ENCODE measurements at places on chromosomes 6 and 20. TPM values are rescaled to one million over a fixed set of nuclear protein-coding genes. Genes with fewer than 3 reads are reported as not detected.
A peak's percentile ranks its signal among the peaks of the same experiment; 100 is the strongest.

The MLN gene
- total RNA-seq: not detected

The HTR1E gene
- not detected for total RNA-seq

The HSPA1L gene
- total RNA-seq: 1.7 TPM

The TM9SF4 gene
- 52.0 TPM for total RNA-seq

The NKAIN4 gene
- 29.7 TPM for total RNA-seq

The ULBP3 gene
- 5.0 TPM for total RNA-seq

The WFDC12 gene
- 1.4 TPM for total RNA-seq

The OXT gene
- total RNA-seq: not detected

The SLC18B1 gene
- 17.2 TPM for total RNA-seq

The TBXT gene
- not detected for total RNA-seq

The RBBP9 gene
- total RNA-seq: 16.9 TPM

The THBS2 gene
- 33.4 TPM for total RNA-seq

The LHFPL5 gene
- 0.47 TPM for total RNA-seq

The RBPJL gene
- total RNA-seq: not detected

The GRM1 gene
- 0.19 TPM for total RNA-seq

The SLC22A16 gene
- total RNA-seq: 0.79 TPM

The E2F1 gene
- total RNA-seq: 1.5 TPM

DNA sequence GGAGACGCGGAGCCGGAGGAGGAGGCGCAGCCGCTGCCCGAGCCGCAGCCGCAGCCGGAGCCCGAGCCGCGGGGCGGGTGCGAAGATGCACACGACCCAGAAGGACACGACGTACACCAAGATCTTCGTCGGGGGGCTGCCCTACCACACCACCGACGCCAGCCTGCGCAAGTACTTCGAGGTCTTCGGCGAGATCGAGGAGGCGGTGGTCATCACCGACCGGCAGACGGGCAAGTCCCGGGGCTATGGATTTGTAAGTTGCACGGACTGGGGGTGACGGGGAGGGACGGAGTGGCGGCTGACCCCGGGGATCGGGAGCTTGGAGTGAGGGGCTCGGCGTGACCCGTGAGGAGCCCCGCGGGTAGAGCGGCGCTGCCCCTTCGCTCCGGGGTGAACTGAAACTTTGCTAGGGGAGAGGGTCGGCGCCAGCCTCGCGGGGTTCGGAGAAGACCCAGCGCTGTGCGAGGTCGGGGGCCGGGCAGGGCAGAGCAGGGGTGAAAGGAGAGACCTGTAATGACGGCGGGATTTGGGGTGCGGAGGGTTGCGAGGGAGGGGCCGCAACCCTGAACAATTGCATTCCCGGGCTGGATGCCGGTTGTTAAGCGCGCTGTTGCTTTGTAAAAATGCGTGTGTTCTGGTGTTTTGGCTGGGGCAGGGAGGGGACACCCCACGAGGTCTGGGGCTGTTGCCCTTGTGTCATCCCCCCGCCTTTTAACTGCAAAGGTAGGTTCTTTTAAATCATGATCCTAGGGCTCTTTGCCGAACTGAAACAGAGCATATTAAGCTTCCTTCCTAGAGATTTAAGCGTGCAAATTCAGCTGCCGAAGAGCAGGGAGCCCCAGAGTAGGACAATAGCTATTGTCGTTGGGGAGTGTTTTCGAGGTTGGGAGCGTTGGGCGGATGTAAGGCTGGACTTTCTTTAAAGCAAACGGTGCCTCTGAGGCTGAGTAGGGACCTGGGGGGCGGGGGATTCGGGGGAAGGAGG lies 628 bp downstream of the RBM24 start:
- DNase-seq: peak; percentile 64

- DNase-seq: no peak
Measured at GRCh38 chr6:134481966-134482365, 164.1 kb upstream of the SGK1 start.

- DNase-seq: no peak
Measured at GRCh38 chr20:34124469-34125249, 12.6 kb upstream of the EIF2S2 start.

- DNase-seq: no peak
Measured at GRCh38 chr6:80523010-80523409, 416.5 kb downstream of the BCKDHB start.

DNA sequence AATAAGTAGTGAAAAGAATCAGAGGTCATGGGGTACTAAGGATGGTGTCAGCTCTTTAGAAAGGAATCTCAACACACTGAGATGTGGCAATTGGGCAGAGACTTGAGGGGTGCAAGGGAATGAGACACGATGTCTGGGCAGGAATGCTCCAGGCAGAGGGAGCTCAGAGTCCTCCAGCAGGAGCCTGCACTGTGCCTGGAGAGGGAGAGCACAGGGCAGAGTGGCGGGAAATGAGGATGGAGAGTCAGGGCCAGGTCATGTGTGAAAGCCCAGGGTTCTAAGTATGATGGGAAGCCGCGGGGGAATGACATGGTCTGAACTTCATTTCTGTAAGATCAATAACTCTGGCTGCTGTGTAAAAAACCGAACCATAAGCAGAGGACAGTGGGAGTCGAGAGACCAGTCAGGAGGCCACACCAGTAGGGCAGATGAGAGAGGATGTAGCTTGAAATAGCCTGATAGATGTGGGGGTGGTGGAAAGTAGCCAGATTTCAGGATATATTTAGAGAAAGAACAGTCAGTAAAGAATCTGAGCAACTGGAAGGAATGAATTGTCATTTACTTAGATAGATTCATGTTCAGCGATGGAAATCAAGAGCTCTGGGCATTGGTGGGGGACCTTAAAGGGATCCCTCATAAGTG lies 133.4 kb upstream of the DTNBP1 start:
- no peak for DNase-seq

DNA sequence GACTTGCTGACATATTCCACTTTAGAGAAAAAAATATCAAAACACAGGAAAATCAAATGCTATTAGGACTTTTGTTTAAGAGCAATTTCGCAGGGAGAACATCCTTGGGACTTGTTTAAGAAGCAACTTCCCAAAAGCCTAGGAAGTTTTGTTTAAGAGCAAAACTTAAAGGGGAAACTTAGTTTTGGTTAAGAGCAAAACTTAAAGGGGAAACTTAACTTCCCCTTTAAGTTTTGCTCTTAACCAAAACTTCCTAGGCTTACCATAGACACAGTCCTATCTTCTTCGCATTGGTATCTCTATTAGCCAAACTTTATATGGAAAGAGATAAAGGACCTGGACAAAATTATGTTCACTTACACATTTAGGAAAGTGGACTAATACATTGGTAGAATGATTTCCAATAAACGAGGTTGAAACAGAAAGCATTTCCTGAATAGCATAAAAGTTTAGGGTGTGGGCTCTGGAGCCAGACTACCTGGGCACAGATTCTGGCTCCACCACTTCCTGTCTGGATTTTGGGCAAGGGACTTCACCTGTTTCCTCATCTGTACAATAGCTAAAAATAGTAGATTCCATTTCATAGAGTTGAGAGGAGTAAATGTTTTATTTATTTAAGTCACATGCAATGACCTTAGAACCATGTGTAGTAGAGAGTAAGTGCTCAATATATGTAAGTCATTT lies 15.7 kb downstream of the PAQR8 start:
- DNase-seq: no peak

GRCh38 chr6:169971081-169971861 lies 219.8 kb downstream of the ERMARD start:
- peak; percentile 59 for DNase-seq

DNA sequence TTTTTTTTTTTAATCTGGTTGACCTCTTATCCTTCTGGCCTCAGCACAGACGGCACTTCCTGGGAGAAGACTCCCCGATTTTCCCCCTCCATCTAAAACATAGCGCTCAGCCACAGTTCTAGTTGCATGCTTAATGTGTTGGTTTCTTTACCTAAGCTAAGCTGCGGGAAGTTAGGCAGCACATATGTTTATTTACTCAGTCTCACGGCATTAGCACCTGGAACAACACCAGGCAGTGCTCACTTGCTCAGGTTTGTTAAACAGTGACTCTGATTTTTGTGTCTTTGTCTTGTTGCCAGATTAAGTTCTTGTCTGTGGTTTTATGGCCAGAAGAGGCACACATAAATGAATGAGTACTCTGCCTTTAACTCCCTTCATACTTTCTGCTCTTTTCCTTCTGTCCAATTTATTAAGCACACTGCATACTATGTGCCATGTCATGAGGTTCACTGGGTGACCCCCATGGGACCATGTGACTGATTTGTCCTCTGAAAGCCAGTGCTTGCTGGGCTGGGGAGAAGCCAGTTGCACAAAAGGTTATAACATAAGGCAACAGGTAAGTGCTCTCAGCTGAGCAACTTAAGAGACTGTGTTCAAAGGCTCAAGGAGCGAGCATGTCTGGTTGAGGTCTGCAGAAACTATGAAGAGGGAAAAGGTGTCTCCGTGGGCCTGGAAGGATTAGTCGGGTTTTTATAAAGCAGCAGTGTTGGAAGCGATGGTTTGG lies 93.6 kb downstream of the RPP40 start:
- DNase-seq: no peak

DNA sequence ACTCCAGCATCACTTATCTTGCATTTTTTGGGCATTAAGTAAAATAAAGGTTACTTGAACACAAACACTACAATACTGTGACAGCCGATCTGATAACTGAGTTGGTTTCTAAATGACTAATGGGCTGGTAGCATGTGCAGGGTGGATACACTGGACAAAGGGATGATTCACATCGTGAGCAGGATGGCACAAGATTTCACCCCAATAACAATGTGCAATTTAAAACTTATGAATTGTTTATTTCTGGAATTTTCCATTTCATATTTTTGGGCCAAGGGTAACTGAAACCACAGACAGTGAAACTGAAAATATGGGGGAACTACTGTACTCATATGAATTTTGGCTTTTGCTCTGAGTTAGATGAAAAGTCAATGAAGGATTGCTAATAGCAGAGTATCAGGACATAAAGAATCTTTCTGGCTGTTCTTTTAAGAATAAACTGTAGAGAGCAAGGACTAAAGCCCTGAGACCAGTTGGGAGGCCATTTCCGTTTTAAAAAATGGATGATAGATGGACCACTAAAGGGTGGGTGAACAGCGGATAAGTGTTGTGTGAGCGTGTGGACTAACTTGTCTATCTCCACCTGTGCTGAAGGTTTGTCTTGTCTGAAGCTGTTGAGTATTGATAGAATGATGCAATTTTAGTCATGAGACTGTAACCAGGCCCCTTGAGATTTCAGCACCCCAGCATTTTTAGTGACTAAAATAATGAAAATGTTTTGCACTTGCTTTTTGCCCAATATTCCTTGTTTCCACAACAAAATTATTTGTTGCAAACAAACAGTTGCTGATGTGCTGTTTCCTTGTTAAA lies 8.2 kb downstream of the SPINT3 start:
- DNase-seq: no peak

DNA sequence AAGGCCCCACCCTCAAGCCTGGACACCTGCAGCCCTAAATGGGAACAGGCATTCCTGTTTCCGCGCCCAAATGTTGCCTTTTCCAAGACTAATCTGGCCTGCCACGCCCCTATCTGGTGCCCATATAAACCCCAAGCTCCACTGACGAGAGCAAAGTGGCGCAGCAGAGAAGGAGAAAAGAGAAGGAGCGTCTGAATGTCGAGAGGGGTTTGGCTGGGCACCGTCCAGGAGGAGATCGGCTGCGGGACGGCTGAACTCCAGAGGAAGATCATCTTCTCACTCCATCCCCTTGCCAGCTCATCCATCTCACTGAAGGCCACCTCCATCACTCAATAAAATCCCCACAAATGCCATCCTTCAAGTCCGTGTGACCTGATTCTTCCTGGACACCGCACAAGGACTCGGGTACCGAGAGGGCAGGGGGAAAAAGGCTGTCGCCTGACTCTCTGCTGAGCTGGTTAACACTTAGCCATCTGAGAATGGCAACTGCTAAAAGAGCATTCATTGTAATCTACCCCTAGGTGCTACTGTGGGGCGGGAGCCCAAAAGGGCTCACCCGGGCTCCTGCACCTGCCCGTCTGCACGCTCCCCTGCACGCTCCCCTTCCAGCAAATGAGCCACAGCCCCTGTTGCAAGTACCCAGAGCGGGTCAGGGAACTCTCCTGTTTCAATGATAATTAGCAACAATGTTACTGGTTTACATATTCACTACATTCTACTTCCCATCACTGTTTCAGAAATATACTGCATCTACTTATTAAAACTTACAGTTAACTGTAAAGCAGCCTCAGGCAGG lies 23.5 kb downstream of the TAF4 start:
- DNase-seq: no peak

GRCh38 chr20:25025091-25025861 lies 32.7 kb downstream of the ACSS1 start:
- no peak for DNase-seq

GRCh38 chr20:32478576-32478975 lies 106.6 kb downstream of the NOL4L start:
- no peak for DNase-seq

DNA sequence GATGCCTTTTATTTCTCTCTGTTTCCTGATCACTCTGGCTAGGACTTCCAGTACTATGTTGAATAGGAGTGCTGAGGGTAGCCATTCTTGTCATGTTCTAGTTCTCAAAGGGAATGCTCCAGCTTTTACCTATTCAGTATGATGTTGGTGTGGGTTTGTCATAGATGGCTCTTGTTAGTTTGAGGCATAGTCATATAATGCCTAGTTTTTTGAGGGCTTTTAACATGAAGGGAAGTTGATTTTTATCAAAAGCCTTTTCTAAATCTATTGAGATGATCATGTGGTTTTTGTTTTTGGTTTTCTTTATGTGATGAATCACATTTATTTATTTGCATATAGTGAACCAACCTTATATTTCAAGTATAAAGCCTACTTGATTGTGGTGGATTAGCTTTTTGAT lies 55.6 kb downstream of the KLHL32 start:
- no peak for DNase-seq

DNA sequence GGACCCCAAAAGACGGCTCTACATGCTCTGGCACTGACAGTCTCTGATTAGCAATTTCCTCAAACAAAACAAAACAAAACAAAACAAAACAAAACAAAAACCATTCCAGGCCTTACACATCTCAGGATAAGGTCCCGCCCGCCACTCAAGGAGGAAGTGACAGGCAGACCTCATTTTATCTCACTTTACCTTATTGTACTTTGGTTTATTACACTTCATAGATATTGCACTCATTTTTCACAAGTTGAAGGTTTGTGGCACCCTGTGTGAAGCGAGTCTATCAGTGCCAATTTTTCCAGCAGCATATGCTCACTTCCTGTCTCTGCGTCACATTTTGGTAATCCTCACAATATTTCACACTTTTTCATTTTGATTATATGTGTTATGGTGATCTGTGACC lies 15.2 kb downstream of the ZBP1 start:
- DNase-seq: no peak

- no peak for DNase-seq
Measured at GRCh38 chr20:25308671-25309394, 60.9 kb downstream of the PYGB start.

DNA sequence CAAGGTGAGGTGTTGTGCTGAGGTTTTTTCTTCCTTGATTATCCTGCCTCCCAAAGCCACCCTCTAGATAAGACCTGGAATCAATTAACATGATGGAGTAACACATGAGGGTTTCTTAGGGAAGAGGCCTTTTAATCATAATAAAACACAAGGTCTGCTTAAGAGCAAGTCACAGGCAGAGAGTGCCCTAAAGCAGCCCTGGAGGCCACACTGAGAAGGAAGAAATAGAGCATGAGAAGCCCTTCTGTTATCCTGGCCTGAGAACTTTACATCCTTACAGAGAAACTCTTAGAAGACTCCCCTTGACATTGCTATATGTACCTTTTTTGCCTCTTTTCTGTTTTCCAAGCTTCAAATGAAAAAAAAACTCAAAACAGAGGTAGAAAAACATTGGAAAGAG lies 132.3 kb downstream of the CEP57L1 start:
- no peak for DNase-seq

- no peak for DNase-seq
Measured at GRCh38 chr6:9252799-9253198, 817.5 kb upstream of the SLC35B3 start.

GRCh38 chr6:44699082-44699481 lies 311.6 kb downstream of the CDC5L start:
- DNase-seq: no peak

All from kidney (tissue), 22 donors.